ENCODE measurements at places on chromosomes 2 and 18.

DNA sequence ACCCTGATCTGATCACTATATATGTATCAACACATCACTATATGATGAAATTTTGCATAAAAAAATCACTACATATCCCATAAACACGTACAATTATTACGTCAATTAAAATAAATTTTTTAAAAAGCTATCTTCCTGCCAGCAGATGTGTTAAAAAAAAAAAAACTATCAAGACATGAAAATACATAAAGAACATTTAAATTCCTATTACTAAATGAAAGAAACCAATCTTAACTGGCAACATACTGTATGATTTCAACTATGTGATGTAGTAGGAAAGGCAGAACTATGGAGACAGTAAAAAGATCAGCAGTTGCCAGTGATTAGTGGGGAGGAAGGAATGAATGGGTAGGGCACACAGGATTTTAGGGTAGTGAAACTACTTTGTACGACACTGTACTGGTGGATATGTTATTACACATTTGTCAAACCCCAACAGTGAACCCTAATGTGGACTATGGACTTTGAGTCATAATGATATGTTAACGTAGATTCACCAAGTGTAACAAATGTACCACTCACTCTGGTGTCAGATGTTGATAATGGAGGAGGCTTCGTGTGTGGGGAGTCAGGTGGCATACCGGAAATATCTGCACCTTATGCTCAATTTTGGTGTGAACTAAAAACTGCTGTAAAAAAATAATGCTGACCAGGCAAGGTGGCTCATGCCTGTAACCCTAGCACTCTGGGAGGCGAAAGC, 27.4 kb downstream of the USP34 start:
- peak; percentile 90 for DNase-seq

GRCh38 chr2:44572196-44572900, 210.6 kb downstream of the CAMKMT start:
- DNase-seq, result peak; percentile 6

- no peak for DNase-seq
Observed at GRCh38 chr2:10344105-10345066, 41.7 kb downstream of the HPCAL1 start.

DNA sequence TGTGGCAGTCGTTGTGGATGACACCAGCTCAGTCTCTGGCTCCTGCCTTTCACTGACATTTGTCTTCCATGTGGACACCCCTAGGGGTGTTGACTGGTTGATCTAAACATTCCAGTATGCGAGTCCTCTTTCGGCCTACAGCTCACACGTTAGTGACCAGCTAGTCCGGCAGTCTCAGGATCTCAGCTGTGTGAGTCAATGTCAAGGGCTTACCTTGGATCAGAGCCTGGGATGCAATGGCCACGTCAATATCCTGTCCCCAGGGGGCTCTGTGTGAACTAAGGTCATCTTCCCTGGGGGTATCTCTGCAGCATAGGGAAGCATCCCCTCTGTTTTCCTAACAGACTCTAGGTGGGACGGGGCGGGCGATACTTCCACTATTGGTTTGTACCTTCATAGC, 35.1 kb upstream of the YWHAQ start:
- DNase-seq, result no peak

- DNase-seq, result no peak
Observed at GRCh38 chr2:240413813-240414429, 21.5 kb upstream of the GPC1 start.

DNA sequence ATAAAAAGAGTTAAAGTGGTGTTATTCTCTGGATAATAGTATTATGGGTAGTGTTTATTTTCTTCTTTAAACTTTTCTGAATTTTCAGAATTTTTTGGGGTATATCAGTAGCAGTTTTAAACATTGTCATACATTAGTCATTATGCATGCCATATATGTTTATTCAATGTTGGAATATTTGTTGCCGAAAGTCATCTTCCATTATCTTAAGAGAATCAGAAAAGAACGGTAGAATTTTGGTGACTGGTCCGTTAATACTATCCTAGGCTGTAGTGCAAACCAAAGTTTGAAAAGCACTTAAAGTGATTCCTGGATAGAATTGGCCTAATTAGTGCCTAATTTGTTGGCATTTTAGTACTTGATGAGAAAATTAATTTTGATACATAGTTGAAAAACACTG, 244.1 kb downstream of the PHLPP1 start:
- DNase-seq, result no peak

Measured in SW480 (cell line).